ENCODE measurements at places on chromosomes 2 and 18.
A peak's percentile ranks its signal among the peaks of the same experiment; 100 is the strongest.

DNA sequence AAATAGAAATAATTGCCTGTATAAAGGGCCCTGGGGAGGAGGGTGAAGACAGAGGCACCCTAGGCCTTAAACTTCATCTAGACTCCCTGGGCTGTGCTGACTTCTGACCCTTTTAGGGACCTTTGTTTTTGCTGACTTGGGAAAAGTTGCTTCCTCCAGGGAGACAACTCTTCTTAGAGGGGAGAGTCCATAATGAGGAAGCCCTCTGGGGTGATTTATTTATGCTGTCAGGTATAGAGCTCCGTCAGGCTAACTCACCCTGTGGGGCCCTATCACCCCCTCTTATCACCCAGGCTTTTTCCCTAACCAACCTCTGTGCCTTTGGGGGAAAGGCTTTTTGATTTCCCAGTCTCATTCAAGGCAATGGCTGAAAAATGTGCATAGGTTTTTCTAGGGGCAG lies 8.1 kb downstream of the ONECUT2 start:
- no peak for DNase-seq

- no peak for DNase-seq
Observed at GRCh38 chr2:225842939-225843338, 443.4 kb downstream of the NYAP2 start.

DNA sequence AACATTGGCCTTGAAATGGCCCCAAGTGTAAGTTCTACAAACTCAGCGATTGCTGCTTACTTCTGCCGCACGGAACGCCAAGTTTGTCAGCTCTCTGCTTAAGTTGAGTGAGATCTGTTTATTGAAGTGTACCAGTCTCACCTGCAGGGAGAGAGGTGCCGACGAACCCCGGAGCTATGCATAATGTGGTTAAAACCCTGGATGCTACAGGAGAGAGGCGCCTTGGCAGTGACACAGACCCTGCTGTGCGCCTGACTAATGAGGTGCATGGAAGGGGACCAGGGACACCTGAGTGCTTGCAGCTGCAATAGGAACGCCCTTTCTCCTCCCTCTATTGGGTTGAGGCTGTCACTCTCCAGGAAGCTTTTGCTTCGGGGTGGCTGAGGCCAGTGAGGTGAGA lies 979 bp downstream of the SLC9A2 start:
- no peak for DNase-seq

- no peak for DNase-seq
Observed at GRCh38 chr18:50398099-50398498, 23.3 kb downstream of the SKA1 start.

DNA sequence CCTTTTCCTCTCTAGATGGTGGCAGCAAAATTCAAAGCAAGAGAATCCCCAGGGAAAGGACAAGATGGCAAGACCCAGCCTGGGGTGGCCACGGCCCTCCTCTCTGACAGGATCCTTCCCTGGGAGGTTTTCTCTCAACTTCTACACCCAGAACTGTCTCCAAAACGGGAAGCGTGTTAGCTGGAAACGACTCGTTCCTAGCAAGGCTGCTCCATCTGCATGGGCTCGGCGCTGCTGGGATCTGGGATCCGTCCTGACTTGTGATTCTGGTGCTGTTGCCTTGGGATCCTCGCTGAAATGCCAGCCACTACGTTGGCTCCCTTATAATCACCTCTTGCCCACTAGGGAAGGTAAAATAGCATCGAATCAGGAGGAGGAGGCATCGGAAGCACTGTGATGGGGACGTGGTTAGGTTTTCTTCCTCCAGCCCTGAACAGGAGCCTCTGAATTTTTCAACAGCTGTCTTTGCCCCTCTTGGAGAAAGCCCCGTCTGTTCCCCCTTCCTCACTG lies 514.8 kb upstream of the MYT1L start:
- no peak for DNase-seq

GRCh38 chr2:17869128-17869527 lies 9.3 kb upstream of the KCNS3 start:
- DNase-seq, result no peak

- no peak for DNase-seq
Observed at GRCh38 chr2:102013206-102014040, 21.7 kb downstream of the IL1R2 start.

DNA sequence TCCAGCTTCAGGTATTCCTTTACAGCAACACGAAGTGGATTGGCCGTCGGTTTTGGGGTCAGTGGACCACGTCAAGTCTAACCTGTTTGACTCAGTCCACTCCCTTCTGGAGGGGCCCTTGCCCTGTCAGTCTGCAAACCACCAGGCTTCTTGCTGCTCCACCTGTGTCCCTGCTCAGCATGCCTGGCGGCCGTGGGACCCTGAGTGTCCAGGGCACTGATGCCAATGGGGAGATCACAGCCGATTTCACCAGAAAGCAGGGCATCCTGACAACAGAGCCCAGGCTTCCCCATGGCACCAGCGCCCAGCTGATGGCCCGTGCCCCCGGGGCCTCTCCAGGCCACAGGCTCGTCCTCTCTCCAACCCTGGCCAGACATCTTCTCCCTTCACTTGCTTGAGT lies 41.2 kb upstream of the HS6ST1 start:
- DNase-seq, result no peak

- no peak for DNase-seq
Observed at GRCh38 chr18:13661779-13662256, 64.5 kb downstream of the FAM210A start.

DNA sequence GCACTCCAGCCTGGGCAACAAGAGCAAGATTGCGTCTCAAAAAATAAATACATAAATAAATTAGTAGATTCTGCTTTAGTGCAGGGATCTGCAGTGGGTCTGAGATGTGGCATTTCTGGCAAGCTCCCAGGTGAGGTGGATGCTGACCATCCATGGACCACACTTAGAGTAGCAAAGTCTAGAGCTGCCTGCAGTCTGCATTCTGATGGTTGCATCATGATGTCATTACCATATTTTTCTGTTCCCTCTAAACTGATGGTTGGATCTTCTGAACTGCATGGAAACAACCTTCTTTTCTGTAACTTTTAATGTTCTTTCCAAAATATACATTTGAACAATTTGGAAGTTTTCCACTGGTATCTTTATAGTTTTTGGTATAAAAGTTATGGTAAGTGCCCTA lies 42.9 kb downstream of the MYL12B start:
- DNase-seq, result no peak

GRCh38 chr2:68362749-68363148 lies 2.3 kb upstream of the PLEK start:
- no peak for DNase-seq

DNA sequence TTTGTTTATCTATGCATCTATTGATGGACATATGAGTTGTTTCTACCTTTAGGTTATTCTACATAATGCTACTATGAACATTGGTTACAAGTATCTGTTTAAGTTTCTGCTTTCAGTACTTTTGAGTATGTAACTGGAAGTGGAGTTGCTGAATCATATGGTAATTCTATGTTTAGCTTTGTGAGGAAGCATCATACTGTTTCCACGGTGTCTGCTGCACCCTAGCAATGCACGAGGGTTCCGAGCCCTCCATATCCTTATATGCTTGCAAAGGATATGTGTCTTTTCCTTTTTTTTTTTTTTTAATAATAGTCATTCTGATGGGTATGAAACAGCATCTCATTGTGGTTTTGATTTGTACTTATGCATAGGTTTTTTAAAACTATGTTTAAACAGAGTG lies 83.7 kb downstream of the FMNL2 start:
- DNase-seq, result no peak

GRCh38 chr2:3480352-3481010 lies 38.9 kb downstream of the ADI1 start:
- no peak for DNase-seq

DNA sequence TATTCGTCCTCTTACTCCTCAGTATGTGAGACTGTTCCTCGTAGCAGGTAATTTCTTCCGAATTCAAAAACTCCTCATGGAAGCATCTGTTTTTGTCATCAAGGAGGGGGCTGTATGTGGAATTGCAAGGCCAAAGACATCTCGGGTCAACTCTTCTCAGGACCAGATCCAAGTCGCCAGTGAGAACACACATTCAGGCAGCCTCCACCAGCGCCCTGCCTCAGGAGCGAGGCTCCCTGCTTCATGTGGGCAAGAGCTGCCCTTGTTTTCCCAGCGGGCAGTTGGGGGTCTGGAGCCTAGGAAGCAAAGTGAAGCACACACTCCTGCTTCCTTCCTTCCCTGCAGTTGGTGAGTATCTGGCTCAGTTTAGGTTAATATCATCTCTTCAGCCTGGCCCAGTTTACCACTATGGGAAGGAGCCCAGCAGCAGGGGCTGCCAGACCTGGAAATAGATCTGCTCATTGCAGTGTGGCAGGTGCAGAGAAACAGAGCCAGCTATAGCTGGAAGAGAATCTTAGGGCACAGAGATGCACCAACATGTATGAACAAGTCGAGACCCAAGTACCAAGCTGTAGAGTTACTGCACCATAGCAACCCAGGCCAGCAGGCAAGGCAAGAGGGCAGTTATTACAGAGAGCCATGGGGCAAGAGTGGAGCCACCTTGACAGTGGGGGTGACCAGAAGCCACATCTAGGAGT lies 25.3 kb downstream of the TMEM127 start:
- DNase-seq, result no peak

GRCh38 chr18:9885170-9886004 lies at the start of gene TXNDC2:
Gene TXNDC2, plus strand, starts transcription at chr18:9885973. Its CDS starts 708 bp downstream, at chr18:9886681.
- no peak for DNase-seq

DNA sequence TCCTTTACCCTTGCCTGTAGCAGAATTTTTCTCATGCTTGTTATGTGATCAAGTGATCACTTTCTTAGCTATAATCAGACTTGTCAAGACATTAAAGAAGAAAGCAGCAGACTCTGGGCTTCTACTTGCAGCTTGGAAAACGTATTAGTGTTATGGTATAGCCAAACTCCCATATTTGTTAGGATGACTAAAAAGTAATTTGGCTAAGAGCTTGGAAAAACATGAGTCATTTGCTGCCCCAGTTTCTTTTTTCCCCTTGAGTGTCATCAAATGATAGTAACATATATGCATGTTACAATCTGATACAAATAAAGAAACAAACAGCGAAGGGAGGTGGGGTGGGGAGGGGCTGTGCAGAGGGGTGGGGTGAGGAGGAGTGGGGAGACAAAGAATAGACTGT lies 155.5 kb downstream of the IKZF2 start:
- DNase-seq, result no peak

- DNase-seq, result no peak
Observed at GRCh38 chr2:46010925-46011490, 286.2 kb upstream of the EPAS1 start.

- no peak for DNase-seq
Observed at GRCh38 chr2:58734365-58734764, 493.2 kb upstream of the FANCL start.

GRCh38 chr2:118726821-118727220 lies 120.6 kb downstream of the EN1 start:
- no peak for DNase-seq

- no peak for DNase-seq
Observed at GRCh38 chr2:43057026-43057741, 169.2 kb downstream of the ZFP36L2 start.

- DNase-seq, result no peak
Observed at GRCh38 chr2:100272841-100273329, 49.4 kb downstream of the LONRF2 start.

GRCh38 chr18:34707670-34708069 lies 2.4 kb upstream of the DTNA start:
- DNase-seq, result no peak

DNA sequence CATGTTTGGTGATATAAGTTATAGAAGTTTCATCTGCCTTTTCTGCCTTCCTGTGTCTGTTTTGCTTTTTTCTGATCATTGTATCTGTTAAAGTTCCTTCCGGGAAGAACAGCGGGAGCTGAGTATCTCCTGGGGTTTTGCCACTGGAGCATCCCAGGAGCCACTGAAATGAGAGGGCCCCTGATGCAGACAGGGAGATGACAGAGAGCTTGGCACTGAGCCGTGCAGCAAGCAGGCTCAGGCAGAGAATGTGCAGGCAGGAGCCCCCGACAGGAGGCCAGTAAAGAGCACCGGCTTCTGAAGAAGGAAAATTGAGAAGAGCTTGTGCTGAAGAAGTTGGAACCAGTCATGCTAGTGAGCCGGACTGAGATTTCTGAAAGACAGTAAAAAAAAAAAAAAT lies 137.8 kb downstream of the TDRD15 start:
- DNase-seq, result no peak

- no peak for DNase-seq
Observed at GRCh38 chr2:101974663-101975062, 17.1 kb upstream of the IL1R2 start.

DNA sequence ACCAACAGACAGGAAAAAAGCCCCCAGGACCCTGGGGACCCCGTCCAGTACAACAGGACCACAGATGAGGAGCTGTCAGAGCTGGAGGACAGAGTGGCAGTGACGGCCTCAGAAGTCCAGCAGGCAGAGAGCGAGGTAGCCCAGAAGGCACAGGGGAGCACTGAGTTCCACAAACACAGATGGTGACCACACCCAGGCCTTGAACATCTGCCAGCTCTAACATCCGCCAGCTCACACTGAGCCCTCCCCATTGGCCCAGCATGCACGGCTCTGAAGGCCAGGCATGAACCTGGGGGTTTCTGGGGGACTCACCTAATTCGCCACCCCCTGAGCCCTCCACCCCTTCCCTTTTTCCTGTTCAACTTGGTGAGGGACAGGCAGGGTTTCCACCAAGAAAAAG lies 25.6 kb upstream of the PRLH start:
- no peak for DNase-seq

DNA sequence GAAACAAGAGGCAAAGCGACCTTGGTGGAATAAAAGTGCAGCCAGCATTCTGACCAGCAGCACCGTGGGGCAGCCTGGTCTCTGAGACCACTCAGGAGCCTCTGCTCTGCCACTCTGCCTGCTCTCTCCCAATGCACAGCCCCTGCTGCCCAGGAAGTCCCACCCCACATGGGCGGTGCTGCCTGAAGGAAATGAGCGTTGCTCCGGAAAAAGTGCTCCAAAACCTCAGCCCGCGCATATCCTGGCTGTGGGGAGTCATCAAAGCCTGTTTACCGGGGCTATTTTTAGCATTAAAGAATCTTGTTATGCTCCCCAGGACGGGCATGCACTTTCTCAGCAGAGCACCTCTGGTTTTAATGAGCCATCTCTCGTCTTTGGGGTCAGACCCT lies 54.5 kb downstream of the EPAS1 start:
- peak; percentile 18 for DNase-seq

GRCh38 chr2:29070526-29070925 lies 3.8 kb downstream of the PCARE start:
- DNase-seq, result no peak

DNA sequence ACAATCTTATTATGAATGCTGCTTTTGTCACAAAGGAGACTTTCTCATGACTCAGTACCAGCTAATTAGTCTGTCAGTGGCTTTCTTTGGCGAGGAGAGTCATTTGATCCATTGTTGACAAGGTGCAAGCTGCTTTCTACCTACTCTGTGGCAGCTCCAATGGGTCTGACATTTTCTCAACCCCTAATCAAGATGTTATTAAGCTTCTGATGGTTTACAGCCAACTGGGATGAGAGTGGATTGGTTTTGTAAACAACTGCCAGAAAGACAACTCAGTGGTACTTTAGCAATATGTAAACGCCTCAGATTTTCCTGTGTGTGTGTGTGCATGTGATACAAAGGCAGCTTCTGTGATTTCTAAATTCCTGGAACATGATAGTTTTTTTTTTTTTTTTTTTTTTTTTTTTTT lies 8.2 kb upstream of the CLIP4 start:
- no peak for DNase-seq
